Hematopoietic multipotent progenitor cell treated with erythropoietin and hydrocortisone succinate and interleukin-3 and kit ligand, for 6 days (in vitro differentiated cells): ENCODE measurements at places on chromosomes 7 and 10.
A peak's percentile ranks its signal among the peaks of the same experiment; 100 is the strongest.

- DNase-seq: no peak
Observed at GRCh38 chr10:103814105-103814504, 41.3 kb downstream of the SH3PXD2A start.

GRCh38 chr7:31432176-31432575 is 81.7 kb upstream of the ITPRID1 start:
- DNase-seq: no peak

DNA sequence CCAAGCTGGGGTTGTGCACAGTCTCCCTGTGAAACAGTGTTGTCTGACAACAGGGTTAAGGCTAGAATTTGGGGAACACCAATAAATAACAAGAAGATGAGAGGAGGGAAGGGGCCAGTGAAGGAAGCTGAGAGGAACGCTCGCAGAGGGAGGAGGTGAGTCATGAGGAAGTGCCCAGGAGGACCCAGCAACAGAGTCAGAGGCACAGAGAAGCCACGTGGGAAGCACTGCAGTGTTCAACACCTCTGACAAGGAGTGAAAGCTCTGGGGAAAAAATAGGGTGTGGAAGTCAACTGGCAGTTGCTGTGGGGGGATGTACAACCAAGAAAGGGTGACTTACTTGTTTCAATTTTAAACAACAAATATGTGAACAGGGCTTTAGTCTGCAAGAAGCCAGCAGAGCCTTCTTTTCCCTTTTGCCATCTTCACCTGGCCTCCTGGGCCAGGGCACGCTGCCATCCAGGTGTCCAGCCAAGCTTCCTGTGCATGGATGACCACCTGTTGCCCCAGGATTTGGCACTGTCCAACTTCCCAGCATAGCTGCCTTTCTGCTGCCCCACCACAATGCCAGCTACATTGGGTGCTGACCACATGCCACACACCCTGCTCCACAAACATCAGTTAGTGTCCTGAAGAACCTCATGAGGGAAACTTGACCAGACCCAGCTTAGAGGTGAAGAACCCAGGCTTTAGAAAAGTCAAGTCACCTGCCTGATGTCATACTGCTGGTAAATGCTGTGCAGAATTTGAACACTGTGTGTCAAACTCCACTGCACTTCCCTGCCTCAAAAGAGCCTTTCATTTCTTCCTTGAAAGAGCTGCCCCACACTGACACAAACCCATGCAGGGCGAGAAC is 69.6 kb downstream of the ATXN7L1 start:
- peak; percentile 50 for DNase-seq

GRCh38 chr7:157964521-157964920 is 623.1 kb downstream of the PTPRN2 start:
- no peak for DNase-seq

DNA sequence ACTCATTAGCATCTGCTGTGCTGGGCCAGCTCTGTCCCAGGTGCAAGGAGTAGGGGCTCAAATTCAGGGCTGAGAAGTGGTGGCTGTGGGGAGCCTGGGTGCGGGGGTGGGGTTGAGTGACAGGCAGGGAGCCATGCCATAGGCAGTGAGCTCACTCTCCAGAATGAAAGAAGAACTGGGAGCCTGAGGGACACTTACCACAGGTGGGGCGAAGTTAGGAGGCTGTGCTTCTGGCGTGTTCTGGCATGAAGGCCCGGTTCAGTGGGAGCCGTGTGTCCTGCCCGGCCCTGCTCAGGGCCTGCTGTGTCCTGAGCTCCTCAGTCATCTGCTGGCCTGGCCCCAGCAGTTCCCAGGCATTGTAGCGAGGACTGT is 62.5 kb downstream of the MKI67 start:
- DNase-seq: no peak

DNA sequence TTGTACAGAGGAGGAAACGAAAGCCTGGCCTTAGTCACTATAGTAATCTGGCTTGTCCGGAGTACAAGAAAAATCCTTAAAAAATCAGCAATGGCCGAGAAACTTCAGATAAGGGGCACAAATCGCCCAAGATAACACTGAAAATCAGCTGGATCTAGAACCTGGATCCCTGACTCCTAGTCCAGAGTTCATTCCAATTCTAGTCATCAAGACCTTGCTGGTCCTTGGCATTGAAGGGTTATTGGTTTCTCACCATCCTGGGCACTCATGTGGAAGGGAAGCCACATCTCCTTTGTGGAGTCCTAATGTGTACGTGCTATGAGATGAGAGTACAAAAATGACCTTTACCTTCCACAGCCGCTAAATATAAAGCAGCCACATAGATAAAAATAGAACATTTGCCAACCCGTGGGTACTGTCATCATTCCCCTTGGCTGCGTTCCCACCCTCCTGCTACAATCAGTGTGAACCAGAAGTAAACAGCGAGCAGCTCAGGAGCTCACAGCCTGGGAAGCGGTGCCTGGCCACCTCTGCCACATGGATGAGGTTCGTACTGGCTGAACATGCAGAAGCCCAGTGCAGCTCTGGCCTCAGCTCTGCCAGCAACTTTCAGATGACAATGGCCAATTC is 116.0 kb upstream of the PDLIM1 start:
- peak; percentile 66 for DNase-seq

- no peak for DNase-seq
Observed at GRCh38 chr10:120658943-120659885, 191.9 kb upstream of the WDR11 start.

DNA sequence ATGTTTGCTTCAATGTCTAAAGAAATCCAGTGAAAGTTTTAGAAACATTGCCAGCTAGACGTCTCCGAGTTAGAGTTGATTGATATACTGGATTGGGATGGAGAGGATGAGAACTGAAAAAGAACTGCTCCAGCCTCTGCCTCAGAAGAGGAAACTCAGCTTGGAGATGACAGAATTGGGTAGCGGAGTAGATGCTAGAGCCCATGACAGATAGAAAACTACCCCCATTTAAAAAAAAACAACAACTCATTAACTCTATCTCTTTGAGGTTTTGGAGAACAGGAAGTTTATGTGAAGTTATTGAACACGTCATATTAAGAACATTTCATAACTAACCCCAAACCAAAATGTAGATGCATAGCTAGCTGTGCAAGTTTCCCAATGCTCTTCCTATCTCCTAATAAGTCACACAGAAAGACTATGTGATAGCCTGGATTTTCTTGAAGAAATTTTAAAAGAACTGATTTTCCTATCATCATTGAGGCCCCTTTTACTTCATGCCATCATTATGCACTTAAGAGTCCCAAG is 28.3 kb upstream of the AFAP1L2 start:
- DNase-seq: peak; percentile 32

DNA sequence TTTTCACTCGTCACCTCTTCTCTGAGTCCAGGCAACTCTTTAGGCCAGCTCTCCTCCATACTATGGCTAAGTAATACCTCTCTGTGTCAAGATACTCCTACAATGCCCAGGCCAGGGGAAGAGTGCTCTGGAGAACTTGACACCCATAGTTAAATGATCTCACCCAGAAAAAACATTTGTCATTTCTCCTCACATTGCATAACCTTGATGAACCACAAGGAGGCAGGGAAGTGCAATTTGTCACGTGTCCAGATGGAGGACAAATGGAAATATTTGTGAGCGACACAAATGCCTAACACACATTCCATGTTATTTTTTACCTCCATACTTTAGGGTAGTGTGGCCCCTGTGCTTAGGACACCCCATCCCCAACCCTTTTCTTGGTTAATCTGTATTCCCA is 78.3 kb downstream of the HTR7 start:
- DNase-seq: peak; percentile 16

DNA sequence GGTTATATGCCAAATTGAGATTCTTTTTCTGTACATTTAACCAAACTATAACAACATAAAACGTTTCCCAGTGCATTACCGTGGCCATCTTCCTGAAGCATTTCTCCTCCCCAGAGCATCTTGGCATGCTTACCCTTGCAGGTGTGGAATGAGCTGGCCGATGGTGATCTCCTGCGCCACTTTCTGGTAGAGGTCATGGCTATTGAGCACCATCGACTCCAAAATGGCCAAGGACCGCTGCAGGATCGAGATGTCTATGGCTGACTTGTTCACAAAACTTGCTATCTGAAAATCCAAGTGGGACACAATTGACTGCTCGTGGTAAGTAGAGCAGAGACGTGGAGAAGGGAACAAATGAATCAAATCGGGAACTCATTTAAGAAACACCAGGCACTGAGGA is 223.9 kb downstream of the ELMO1 start:
- DNase-seq: no peak

DNA sequence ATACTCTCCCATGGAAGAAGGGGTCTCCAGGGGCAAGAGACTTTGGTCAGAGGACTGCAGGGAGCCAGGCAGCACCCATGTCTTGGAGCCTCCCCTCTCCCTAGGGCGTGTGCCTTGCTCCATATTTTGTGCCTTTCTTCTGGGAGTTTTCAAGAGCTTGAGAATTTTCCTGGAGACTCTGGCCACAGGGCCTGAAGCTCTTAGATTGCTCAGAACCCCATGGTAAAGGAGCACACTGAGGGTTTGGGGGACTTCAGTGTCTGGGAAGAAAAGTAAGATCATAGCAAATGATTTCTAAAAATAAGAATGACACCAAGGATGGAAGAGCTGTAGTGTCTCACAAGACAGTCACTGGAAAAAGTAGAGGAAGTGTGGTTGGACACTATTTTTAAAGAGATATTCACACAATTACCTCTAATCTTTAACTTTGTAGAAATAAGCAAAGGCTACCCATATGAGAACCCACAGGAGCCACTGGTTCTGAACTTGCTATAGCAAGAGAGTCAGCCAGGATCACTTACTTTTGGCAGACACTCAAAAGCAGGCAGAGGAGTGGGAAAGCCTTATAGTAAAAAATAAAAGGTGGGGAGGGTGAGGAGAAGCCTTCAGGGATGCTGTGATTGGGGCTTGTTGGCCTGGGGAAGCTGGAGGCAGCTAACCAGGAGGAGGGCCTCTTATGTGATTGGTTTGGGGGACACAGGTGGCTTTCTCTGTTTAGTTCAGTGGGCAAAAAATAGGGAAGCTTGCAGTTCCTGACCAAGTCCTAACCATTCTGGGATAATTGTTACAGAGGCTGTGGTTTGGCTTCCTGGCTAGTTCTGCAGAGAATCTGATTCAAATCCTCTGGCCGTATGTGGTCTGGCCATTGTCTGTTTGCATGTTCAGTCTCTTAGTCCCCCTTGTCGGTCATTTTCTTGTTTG is 5.1 kb upstream of the CSGALNACT2 start:
- DNase-seq: no peak

- DNase-seq: peak; percentile 7
Observed at GRCh38 chr7:15687546-15688278, 1.2 kb upstream of the MEOX2 start.

GRCh38 chr7:48173756-48174382 is 2.6 kb downstream of the ABCA13 start:
- DNase-seq: no peak

- DNase-seq: no peak
Observed at GRCh38 chr10:27514243-27514642, 10.1 kb downstream of the RAB18 start.

- DNase-seq: peak; percentile 56
Observed at GRCh38 chr7:105141068-105141467, 127.1 kb downstream of the KMT2E start.

GRCh38 chr10:31757386-31757791 is 171.2 kb downstream of the ARHGAP12 start:
- no peak for DNase-seq

DNA sequence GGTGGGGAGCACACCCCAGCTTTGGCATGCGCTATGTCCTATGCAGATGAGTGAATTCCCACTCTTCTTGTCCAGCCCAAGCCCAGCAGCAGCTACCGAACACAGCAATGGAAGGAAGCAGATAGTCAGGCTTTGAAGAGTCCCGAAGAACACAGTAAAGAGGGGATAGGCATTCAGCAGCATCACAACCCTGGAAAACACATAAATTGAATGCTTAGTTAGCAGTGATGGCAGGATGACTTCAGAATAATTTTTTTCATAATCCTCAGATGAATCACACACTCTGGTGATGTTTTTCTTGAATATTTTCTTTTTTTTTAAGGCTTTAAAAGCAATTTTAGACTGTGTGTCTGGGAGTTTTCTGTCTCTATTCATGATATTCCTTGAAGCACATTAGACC is 95.8 kb downstream of the CFAP58 start:
- DNase-seq: no peak

DNA sequence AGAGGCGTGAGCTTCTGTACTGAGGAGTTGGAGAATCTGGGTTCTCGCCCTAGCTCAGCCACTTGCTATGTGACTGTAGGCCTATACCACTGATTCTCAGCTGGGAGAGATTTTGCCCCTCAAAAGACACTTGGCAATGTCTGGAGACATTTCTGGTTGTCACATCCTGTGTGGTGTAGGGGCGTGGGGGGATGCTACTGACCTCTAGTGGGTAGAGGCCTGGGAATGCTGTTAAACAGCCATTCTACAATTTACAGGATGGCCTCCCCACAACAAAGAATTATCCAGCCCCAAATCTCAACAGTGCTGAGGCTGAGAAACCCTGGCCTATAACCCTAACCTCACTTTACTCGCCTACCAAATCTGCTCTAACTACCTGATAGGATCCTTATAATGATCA is 58.8 kb upstream of the GAD2 start:
- DNase-seq: no peak

GRCh38 chr7:43560742-43561330 is 22.1 kb upstream of the STK17A start:
- no peak for DNase-seq

GRCh38 chr7:39645482-39646407 is 22.4 kb downstream of the RALA start:
- peak; percentile 38 for DNase-seq

DNA sequence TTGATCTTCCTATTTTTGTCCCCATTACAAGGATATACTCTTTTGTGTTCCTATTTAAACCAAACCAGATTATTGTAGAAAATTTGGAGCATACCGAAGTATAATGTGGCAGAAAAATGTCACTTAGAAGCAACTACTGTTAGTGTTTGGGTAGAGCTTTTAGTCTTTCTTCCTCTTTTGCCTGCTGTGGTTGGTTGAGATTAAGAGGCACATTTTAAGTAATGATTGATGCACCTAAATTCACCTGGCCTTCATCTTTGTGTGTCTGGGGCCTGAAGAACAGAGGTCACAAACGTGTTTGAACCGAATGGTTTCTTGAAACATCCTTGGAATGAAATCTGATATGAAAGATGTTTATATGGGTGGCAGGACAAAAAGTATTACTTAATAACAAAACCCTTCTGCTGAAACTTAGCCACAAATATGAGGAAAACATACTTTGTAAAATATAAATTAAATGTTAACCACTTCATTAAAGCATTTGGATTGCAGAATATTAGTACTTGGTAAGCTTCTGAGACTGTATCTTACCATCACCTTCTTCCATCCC is 2.6 kb downstream of the BPGM start:
- no peak for DNase-seq
